Ovary (tissue), 10 donors: ENCODE measurements at places on chromosomes 5 and 9. TPM values are rescaled to one million over a fixed set of nuclear protein-coding genes. Genes with fewer than 3 reads are reported as not detected.

DNA sequence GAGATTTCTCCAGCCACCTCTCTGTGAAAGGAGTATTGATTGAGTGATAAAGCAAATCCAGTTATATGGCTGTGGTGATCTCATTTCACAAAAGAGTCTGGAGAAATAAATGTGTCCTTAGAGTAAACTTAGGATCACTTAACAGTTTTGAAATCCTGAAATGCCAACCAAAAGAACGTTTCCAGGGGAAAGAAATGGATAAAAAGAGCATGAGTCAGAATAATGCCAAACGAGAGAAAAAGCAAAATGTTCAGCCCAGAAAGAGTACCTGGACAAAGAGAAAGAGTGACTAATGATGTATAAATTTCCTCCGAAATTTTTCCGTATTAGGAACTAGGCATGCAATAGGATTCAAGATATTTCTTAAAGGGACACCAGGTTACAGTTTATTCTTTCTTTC is 463.1 kb upstream of the CDH10 start:
- no peaks in the 10 kb centered on the region for H3K27me3 ChIP-seq
- H3K27ac ChIP-seq = no peak overlapping the region
- DNase-seq = no peak
- no peaks in the 10 kb centered on the region for H3K4me1 ChIP-seq

DNA sequence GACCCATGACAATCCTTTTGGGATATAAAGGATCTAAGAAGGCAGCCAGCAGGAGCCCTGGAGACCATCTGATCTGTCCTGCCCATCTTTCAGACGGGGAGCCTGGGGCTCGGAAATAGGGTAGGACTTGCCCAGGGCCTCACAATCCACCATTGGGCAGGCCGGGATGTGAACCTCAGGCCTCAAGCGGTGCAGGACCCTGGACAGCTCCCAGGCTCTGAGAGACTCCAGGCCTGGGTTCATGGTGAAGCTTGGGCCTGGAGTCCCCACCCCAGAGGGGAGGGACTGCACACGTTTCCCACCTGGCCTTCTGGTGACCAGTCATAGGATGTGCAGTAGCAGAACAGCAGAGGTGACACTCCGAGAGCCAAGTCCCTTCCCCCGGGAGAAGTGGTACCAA is 36.6 kb upstream of the RAPGEF1 start:
- no peaks in the 10 kb centered on the region for H3K36me3 ChIP-seq
- H3K27me3 ChIP-seq = no peaks in the 10 kb centered on the region
- no peak for DNase-seq
- H3K4me1 ChIP-seq = no peaks in the 10 kb centered on the region
- H3K4me3 ChIP-seq = no peak overlapping the region

- H3K4me3 ChIP-seq = no peak overlapping the region
- H3K27me3 ChIP-seq = no peaks in the 10 kb centered on the region
- H3K4me1 ChIP-seq = no peaks in the 10 kb centered on the region
- H3K27ac ChIP-seq = no peak overlapping the region
These were observed 84.7 kb downstream of the EDIL3 start for GRCh38 chr5:84299959-84300358.

DNA sequence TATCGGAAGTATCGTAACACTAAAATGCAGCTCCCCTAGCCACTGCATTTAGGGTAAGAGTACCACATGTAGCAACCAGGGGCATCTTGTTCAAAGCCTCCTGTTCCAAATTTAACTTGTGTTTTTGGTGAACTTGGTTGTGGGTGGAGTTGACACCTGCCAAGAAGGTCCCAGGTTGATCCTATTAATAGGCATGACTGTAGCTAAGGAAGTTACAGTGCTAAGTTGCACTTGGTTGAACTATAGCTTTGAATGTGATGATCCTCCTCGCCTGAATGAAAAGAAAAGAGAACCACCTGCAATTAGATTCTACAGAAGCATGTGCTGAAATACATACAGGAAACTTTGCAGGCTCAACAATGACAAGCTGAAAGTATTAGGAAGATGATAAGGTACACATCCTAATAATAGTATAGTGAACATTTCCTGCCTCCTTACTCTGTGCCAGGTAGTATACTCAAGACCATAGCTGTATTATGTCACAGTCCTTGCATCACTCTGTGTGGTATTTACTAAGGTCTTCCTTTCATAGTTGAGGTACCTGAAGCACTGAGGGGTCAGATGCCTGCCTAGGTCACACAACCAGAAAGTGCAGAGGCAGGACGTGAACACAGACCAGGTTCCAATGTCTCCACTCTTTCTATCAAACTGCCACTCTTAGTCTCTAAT is 64.5 kb upstream of the PIP5K1B start:
- H3K36me3 ChIP-seq = no peaks in the 10 kb centered on the region
- H3K27me3 ChIP-seq = no peaks in the 10 kb centered on the region

RANBP17 gene
- 7.3 TPM for total RNA-seq
